Naive B cell (primary cell): ENCODE measurements at places on chromosomes 2 and 18.

DNA sequence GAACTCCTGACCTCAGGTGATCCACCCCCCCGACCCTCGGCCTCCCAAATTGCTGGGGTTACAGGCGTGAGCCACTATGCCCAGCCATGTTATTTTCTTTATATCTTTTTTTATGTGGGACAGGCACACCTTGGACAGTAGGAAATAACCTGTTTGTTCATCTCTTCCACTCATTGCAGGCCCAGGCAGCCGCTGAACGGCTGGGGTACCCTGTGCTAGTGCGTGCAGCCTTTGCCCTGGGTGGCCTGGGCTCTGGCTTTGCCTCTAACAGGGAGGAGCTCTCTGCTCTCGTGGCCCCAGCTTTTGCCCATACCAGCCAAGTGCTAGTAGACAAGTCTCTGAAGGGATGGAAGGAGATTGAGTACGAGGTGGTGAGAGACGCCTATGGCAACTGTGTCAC, 8.4 kb downstream of the CAD start:
- no peak for DNase-seq

DNA sequence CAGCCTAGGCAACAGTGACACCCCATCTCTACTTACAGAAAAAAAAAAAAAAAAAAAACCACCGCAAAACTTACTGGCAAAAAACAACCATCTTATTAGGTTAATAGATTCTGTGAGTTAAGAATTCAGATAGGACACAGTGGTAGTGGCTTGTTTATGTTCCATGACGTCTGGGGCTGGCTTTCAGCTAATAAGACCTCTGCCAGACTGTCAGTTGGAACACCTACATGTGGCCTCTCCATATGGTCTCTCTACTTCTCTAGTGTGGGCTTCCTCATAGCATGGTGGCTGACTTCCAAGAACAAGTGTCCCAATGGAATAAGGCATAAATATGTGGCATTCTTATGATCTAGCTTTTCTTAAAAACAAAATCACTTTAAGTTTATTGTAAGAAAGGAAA, 94.0 kb upstream of the OTX1 start:
- DNase-seq: no peak

- no peak for DNase-seq
Observed at GRCh38 chr2:215002500-215002899, 135.9 kb downstream of the ABCA12 start.

DNA sequence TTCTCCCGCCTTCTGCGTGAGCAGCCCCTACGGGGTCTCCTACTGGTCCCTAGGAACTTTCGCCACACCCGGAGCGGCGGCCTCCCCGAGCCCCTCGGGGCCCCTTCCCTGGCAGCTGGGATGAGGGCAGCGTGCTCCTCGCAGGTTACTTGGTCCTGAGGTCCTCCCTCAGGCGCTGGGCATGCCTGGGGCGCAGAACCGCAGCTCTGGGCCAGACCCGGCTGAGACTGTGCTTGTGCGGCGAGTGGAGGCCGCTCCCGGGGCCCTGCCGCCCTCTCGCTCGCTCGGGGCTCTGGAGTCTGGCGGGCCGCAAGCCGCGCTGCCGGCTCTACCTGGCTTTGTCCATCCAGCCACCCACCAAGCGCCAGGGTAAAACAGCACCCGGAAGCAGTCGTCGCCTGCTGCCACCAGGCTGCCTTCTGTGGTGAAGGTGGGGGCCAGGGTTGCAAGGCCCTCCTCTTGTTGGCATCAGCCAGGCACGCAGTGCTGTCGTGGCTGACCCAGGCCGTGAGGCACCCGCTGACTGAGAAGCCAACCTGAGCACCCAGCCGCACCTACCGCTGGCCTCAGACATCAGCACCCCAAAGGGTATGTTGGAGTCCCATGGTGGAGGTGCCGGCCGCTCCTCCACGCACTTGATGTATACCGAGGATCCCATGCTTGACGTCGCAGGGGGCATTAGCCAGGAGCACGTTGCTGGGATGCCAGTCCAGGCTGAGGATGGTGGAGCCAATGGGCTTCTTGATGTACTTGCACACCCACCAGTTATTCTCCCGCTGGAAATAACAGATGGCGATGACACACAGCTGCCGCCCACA, 46.1 kb upstream of the PTH2R start:
- no peak for DNase-seq

DNA sequence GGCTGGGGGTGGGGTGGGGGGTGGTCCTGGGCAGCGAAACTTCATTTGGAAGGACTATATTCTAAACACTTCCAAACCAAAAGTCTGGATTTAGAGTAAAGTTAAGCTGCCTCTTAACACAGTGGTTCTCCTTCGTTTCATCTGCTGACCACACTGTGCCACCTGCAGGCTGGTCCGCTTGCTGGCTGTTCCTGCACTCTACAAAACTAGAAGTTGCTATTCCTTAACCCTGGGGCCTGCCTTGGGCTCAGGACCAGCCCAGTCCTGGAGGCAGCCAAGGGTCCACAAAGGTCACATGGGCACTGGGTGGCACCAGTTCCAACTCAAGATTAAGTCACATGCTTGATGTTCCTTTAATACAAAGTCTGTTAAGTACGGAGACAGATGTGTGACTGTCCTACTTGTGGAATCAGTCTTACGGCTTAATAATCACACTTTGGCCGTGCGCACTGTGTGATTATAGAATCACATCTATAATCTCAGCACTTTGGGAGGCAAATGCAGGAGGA, 195.4 kb downstream of the FAM210A start:
- no peak for DNase-seq

DNA sequence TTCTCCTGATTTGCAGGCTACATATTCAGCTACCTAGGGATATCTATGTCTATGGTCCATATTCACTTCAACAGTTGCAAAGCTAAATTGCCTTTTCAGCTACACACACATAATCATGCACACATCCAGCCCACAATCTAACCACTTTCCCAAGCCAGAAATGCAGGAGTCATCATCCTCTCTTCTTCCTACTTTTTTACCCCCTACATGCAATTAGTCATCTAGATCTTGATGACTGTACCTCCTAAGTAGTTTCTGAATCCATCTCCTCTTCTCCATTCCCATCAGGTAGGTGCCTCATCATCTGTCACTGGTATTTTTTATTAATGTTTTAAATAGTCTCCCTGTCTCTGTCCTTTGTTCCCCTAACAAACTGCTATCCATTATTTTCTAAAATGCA, 23.7 kb upstream of the SPRED2 start:
- DNase-seq: no peak

GRCh38 chr2:105593221-105593967, 151.3 kb upstream of the NCK2 start:
- no peak for DNase-seq

DNA sequence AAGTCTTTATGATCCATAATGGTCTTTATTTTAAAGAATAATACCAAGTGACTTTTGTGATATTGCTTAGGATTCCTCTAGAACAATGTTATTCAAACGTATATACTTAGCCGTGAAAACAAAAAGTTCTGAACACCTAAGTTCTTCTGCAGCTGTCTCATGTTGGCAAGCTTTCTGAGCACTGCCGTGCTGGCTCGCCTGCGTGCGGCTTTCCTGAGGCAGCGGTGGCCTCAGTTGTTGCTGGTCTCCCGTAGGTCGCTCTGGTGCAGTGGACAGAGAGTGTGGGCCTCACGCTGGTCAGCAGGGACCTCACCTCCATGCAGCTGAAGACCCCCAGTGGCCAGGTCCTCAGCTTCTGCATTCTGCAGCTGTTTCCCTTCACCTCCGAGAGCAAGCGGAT, 66.8 kb upstream of the NFATC1 start:
- no peak for DNase-seq

DNA sequence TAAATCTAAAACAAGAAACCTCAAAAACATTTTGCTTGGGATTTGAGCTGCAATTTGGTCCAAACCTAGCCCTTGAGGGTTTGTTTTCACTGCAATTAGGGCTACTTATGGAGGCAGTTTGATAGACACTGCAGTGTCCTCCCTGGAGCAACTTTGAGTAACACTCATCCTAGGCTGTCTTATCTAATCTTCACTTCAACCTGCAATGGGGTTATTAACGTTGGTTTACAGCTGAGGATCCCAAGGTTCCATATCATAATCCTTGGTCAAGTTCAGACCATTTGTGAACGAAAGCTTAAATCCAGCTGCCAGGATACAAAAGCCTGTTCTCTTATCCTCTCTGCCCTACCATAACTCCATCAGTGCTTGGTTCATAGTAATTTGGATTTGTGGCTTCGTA, 2.5 kb downstream of the ANXA4 start:
- DNase-seq: no peak

GRCh38 chr2:219533930-219534661, 9.5 kb downstream of the CHPF start:
- DNase-seq: no peak

- no peak for DNase-seq
Observed at GRCh38 chr18:10266334-10266590, 188.2 kb upstream of the APCDD1 start.

DNA sequence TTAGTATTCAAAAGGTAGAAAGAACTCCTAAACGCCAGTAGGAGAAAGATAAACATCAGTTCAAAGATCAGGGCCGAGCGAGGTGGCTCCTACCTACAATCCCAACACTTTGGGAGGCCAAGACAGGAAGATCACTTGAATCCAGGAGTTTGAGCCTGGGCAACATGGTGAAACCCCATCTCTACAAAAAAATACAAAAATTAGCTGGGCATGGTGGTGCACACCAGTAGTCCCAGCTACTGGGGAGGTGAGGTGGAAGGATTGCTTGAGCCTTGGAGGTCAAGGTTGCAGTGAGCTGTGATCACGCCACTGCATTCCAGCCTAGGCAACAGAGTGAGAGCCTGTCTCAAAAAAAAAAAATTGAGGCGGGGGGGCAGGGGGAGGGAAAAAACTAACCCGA, 40.6 kb downstream of the MBOAT2 start:
- no peak for DNase-seq

DNA sequence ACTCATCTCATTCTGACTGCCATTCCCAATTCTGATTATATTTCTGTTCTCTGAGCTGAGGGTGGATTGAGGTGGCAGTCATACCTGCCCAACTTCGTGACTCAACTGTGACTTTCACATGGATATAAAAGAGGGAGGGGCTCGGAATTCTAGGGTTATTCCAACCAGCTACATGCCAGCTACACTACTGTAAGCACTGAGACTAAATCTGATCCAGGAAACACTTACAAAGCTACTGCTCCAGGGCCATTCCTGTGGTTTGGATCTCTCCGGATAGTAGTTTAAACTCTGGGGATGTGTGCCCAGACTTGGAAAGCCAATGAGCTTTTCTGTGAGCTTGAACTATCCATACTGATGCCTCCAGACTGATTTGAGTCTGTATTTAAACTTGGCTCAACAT, 7.9 kb downstream of the MAP2 start:
- no peak for DNase-seq

GRCh38 chr18:22778996-22779395, 154.1 kb upstream of the RBBP8 start:
- DNase-seq: no peak
